Activated naive CD4-positive, alpha-beta T cell (primary cell): ENCODE measurements at places on chromosomes 3 and 15.

DNA sequence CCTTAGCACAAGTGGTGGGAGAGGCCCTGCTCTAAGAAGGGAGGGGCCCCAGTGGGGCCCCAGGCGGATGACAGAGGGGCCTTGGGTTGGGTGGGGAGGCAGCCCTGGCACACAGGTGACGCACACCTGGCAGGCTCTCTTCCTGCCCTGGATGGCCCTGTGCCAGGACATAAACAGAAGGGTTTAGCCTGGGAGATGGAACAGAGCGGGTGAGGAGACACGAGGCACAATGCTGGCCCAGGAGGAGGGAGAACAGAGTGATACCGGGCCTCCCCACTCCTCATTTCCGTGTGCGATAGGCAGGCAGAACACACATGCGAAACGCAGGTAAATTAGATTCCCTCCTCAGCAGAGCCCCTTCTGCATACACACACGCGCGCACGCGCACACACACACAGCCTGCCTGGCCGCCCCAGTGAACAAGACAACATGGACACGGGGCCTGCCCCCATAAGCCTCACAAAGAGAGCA is 39.8 kb downstream of the IDH2 start:
- DNase-seq: no peak

DNA sequence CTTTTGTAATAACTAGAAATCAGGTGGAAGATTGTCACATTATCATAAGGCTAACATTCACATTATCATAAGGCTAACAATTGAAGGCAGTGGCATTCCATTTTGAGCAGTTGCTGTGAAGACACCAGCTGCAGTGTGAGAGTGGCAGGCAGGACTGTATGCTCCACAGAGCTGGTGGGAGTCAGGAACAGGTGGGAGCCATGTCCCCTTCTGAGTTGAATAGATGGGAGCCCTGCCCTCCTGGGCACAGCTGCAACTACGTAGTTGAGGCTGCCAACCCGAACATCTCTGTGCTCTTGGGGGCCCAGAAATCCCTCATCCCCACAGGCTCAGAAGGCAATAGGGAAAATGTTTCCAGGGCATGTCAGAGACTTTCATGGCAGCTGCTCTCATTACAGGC is 1627.6 kb downstream of the SI start:
- no peak for DNase-seq

DNA sequence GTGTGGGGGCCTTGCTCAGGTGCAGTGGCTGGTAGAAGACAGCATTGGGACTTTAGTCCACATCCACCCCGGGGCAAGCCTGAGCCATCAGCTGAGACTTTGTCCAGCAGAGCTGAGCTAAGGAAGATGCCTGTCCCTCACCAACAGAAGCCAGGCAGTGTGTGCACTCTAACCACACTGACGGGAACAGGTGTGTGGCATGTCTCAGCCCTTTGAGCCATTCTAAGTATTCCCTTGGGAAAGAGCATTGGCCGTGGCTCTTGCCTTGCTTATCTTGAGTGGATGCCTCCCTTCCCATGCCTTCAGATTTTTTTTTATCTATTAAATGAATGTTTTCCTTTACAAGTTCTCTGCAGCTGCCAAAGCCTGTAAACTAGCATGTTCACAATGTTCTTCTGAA is 3.5 kb downstream of the GABRA5 start:
- DNase-seq: no peak

GRCh38 chr15:25830844-25831451 is 32.2 kb downstream of the ATP10A start:
- DNase-seq: no peak

- no peak for DNase-seq
These were observed 2.3 kb upstream of the OR5K3 start for GRCh38 chr3:98388147-98388546.

- DNase-seq: no peak
These were observed 933 bp upstream of the APEH start for GRCh38 chr3:49673121-49673714.

GRCh38 chr3:189270248-189270832 is 98.6 kb downstream of the TPRG1 start:
- DNase-seq: no peak

DNA sequence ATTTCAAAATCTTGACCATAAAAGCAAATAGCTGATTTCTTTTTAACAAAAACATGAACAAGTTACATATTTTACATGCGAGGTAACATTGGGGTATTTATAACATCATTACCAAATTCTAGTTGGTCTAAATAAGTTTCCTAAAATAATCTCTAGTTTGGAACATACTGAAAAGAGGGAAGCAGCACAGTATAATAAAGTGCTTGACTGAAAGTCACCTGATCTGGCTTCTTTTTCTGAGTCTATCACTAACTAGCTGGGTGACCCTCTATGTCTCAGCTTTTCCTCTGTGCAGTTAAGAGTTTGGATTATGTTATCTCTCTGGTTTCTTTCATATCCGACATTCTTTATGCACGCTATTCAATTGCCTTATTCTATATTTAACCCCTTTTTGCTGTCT is 19.8 kb upstream of the CNTN4 start:
- DNase-seq: no peak

DNA sequence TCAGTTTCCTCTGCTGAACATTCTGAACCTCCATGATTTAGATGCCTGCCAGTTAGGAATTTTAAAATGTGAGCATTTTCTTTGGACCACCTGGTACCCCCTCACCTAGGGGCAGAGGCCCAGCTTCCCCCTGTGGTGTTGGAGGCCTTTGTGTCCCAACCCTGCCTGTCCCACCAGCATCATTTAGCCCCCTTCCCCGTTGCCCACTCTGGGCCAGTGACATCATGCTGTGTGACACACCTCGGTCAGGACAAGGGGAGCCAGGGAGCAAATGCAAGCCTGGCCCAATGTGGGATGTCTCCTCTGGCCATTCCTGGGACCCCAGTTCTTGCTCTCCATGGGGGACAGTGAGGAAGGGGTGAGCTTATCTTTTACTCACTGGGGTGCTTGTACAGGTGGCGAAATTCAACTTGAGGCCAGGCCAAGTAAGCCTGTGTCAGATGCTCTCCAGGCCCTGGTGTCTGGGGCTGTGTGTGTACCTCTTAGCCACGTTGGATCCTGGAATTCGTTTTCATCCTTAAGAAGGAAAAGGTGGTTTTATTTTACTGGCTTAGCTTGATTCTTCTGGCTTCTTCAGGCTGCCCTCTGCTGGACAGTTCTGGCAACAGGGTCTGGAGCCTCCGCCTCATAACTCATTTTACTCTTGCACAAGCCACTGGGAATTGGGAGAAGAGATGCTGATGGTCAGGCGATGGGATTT is 49.7 kb upstream of the MYZAP start:
- no peak for DNase-seq

GRCh38 chr15:66169625-66170024 is 83.9 kb downstream of the MEGF11 start:
- DNase-seq: no peak

DNA sequence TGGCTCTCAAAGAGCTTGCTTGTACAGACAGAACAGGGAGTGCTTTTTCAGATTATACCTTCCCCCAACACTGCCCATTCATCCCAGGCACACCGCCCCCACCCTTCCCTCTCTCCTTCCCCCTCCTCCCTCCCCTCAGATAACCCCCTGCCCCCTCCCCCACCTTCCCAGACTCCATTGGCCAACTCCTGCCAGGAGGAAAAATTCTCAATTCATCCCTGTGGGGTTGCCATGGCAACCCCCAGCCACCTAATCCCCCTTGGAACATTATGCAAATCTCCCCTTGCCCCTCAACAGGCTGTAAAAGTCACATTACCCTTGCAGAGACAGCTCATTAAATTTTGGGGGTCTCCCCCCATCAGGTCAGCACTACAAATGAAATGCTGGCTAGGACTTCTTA is 14.3 kb downstream of the TLE3 start:
- DNase-seq: no peak

DNA sequence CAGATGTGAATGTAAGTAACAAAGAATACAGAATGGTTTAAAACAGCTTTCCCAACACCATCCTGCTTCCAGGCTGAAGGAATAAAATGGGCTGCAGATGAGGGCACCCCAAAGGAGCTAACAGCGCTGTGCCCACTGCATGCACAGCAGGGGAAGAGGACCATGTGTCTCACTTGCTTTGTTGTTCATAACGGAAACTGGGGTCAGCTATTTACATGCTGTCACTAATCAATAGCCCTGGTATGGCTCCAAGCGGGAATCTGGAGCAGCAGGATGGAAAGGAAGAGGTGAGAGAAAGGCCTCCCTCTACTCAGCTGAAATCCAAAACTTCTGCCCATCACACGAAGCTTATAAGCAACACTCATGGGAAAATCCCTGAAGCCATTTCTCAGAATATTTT is 67.4 kb downstream of the TBC1D2B start:
- DNase-seq: no peak

- no peak for DNase-seq
These were observed 18.7 kb downstream of the MGLL start for GRCh38 chr3:127803619-127804018.

DNA sequence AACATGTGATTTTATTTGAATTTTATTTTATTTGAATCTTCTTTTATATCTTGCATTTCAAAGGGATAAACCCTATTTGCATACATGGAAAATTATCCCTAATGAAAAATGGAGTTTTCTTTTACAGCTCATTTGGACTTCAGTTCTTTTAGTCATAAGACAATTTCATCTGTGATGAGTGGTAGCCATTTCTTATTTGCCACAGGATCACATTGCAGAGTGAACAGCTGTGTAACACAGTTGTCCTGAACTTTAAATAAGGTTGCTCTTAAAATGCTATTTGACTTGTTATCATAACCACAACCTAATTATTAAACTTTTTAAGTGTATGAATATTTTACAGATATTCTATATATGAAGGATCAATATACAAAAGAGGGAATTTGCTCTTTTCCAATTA is 221.7 kb upstream of the ROPN1 start:
- no peak for DNase-seq

- no peak for DNase-seq
These were observed 16.6 kb upstream of the RAP2B start for GRCh38 chr3:153145454-153145853.

- DNase-seq: no peak
These were observed 168.5 kb downstream of the FAM43A start for GRCh38 chr3:194854206-194854605.

GRCh38 chr3:145628211-145628610 is 532.8 kb downstream of the PLOD2 start:
- DNase-seq: no peak
